ENCODE measurements at places on chromosomes 13 and 19.

GRCh38 chr13:45162821-45163220, 38.0 kb downstream of the KCTD4 start:
- DNase-seq, result no peak

GRCh38 chr13:33489563-33489962, 204.0 kb upstream of the STARD13 start:
- DNase-seq, result no peak

DNA sequence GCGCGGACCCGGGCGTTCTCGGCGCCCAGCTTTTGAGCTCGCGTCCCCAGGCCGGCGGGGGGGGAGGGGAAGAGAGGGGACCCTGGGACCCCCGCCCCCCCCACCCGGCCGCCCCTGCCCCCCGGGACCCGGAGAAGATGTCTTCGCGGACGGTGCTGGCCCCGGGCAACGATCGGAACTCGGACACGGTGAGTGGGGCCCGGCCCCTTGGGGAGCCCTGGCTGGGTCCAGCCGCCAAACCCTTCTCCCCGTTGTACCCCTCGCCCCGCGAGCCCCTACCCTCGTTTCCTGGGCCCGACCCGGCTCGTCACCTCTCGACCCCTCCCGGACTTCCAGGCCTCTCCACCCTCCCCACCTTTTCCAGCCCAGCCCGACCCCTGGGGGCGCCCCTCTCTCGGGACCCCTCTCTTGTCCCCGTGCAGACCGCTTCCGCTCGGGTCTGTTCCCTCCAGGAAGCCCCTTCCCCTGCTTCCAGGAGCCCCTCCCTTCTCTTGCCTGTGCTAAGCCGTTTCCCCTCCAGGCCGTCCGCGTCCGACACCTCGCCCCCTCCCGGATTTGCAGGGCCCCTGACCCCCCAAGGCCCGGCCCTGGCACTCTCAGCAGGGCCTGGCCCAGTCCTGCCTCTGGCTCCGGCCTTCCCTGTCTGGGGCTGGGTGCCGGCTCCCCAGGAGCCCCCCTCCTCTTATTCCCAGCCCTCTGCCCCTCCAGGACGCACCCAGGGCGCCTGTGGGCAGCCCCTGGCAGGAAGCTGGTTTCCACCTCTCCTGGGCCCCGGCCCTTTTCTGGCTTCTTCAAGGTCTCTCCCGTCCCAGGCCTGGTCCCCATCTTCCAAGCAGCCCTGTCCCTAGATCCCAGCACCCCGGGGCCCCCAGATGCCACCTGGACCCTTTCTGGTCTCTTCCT, 632 bp downstream of the MARK4 start:
- DNase-seq, result peak; percentile 89

DNA sequence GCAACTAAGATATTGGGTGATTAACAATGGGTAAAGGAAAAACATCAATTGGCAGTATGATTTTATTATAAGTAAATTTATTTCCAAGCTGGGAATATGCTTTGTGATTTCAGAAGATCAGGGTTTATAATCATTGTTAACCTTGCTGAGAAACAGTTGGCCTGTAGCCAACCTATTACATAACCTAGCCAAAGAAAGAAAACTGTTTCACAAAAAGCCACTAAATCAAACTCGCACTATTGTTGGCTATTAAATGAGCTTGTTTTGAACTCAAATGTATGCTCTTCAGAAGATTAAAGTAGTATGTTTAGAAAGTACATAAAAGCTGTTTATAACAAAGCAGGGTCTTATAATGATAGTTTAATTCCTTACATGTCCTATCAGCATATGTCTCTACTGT, 151.7 kb downstream of the LHFPL6 start:
- no peak for DNase-seq

DNA sequence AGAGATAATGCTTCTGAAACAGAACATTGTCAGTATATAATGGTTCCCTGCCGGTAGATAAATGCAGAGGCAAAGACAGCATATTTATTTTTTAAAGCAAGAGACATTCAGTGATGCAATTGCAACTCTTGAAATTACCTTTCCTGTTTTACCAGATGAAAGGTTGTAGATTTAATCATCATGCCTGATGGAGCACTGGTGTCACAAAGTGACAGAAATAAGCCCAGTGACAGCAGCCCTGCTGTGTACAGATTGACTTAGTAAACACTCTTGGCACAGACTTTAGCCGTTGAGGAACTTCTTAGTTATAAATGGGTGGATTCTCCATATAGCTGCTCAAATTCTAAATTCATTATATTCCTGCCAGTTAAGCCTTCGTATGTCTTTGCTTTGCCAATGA, 172.5 kb downstream of the ITGBL1 start:
- no peak for DNase-seq

DNA sequence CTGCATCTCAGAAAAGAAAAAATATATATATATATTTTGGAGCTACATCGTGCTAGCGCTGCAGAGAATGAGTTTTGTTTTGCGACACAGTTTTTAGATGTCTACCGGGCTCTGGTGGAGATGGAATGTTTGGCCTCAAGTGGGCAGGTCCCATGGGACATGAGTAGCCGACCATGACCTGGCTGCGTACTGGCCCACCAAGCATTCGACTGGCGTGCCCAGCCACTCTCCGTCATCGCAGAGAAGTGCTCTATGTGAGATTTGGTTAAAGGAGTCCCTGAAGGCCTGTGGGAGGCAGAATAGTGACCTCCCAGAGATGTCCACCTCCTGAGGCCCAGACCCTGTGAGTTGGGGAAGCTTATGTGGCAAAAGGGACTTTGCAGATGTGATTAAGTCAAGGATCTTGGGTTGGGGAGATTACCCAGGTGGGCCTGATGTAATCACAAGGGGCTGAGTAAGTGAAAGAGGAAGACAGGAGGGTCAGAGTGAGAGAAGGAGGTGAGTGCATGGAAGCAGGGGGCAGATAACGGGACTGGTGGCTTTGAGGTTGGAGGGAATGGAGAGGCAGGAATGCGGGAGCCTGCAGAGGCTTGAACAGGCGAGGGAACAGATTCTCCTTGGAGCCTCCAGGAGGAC, 821 bp upstream of the LILRB4 start:
- no peak for DNase-seq

DNA sequence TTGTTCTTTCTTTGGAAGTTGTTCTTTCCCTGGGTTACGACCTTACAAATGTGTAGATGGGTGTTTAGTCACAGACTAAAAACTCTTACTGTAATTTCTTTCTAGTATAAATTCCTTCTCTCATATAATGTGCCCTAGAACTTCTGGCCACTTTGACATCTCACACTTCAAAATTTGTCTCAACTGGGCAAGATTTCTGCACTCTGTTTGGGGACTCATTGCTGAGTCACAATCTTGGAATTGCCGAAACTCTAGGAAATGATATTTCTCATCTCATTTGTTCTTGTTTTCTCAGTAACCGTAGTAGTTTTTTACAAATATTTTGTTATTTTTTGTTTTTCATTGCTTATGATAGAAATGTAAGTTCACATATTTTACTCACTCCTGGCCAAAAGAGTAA, 2523.2 kb upstream of the PCDH20 start:
- no peak for DNase-seq

GRCh38 chr13:41674246-41674645, 216.9 kb downstream of the RGCC start:
- DNase-seq, result no peak

- DNase-seq, result peak; percentile 76
Observed at GRCh38 chr19:2255982-2256685, at the start of gene JSRP1. JSRP1 (minus strand) TSS chr19:2256417; CDS start chr19:2255314, 1,103 bp downstream.

Data from H7 (cell line).